ENCODE measurements at places on chromosomes 2 and 18.

DNA sequence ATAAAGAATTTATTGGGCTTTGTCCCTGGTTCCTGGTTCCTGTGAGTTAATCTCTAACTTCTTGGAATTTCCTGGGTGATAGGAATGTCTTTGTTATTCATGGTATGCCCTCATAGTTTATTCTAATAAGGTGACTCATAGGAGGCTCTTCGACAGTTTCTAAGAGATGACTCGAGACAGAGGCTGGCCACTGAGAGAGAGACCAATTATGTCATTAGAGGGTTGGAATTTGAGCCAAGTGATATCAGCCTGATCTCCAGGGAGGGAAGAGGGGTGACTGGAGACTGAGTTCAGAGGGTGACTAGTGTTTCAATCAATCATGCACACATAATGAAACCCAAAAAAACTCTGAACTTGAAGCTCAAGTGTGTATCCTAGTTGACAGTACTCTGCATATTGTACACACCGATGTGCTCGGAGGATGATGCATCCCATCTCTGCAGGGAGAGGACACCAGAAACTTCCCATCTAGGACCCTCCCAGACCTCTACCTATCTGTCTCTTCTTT, 185.7 kb downstream of the MTCL1 start:
- DNase-seq, result peak; percentile 49

DNA sequence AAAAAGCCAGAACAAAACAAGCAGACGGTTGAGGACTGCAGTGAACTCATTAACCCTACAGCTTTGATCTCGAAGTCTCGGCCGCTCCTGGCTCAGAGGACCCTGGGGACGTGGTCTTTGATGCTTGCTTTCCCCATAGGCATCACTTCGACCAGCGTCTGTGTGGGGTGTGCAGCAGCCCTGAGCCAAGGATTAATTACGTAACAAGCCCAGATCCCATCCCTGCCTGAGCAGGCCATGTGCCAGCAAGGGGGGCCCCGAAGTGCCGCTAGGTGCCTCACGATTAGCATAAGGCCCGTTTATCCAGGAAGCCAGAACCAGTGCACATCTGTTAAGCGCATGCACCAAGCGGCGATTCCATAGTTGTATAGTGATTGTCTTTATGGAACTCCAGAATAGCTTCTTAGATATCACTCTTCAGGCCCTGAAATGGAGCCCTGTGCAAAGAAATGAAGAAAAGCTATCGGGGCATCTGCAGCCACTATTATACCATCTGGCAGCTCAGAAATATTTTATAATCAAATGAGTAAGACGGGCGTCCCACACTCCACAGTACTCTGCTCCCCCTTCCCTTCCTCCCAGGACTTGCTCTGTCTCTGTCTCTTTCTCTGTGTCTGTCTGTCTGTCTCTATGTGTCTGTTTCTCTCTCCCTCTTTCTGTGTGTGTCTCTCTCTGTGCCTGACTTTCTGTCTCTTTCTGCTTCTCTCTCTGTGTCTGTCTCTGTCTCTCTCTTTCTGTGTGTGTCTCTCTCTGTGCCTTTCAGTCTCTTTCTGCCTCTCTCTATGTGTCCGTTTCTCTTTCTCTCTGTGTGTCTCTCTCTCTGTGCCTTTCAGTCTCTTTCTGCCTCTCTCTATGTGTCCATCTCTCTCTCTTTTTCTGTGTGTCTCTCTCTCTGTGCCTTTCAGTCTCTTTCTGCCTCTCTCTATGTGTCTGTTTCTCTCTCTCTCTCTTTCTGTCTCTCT, 41.7 kb downstream of the HPCAL1 start:
- no peak for DNase-seq

DNA sequence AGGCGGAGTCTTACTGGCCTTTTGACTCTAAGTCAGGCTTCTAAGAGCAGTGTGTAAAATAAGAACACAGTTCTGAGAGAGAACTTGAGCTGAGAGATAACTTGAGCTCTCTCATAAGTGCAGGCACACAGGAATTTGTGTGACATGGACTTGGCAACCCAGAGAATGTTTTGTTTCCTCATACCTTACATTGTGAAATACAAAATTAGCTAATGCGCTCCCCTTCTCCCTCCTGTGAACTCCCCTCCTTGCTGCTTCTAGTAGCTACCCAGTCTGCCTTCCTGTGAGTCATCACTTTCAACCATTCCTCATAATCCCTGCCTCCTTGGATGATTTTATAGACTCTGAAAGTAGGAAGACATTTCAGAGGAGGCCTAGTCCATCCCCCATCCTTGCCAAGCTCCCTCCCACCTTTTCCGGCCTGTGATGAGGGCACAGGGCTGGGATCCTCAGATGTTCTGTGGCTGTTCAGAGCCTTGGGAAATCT, 22.6 kb downstream of the FER1L5 start:
- no peak for DNase-seq

- DNase-seq, result no peak
Measured at GRCh38 chr18:46385124-46385523, 271.9 kb downstream of the LOXHD1 start.

GRCh38 chr2:85605406-85606115, 3.1 kb upstream of the TMEM150A start:
- peak; percentile 23 for DNase-seq

- DNase-seq, result no peak
Measured at GRCh38 chr2:81835321-81836000, 1530.9 kb upstream of the LRRTM1 start.

DNA sequence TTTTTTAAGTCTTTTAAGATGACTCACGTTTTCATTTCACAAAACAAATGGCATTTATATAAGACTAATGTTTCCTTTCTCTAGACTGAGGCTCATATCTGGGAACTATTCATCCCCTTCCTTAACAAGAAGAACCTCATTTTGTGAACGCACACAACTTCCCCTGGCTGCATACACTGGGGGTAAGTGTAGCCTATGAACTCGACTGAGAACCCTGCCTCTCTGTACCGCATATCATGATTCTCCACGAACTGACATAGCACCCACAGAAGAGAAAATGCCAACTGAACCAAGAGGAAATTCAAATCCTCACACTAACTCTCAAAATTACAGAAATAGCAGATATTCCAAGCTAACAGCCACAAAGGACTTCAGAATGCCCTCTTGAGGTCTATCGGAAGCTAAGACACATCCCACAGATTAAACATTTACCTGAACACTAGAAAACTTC, 236.7 kb downstream of the TCF4 start:
- no peak for DNase-seq

DNA sequence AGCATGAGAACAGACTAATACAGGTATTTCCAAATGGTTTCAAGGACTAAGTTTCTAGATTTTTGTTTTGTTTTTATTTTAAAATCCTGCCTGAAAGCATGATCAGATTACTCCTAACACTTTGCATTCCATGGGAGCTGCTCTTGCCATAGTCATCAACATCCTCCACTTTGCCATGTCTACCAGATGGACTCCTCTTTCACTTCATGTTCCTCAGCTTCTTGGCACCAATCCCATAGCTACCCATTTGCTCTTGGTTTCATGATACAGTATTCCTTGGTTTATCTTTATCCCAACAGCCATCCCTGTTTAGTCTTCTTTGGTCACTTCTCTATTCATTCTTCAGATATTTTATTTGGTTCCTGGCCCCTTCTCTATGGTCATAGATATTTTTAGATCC, 154.2 kb upstream of the CCDC195 start:
- DNase-seq, result no peak

GRCh38 chr18:76984193-76985155, 148.1 kb downstream of the MBP start:
- no peak for DNase-seq

- DNase-seq, result no peak
Measured at GRCh38 chr2:177394594-177394973, 2.0 kb downstream of the AGPS start.

DNA sequence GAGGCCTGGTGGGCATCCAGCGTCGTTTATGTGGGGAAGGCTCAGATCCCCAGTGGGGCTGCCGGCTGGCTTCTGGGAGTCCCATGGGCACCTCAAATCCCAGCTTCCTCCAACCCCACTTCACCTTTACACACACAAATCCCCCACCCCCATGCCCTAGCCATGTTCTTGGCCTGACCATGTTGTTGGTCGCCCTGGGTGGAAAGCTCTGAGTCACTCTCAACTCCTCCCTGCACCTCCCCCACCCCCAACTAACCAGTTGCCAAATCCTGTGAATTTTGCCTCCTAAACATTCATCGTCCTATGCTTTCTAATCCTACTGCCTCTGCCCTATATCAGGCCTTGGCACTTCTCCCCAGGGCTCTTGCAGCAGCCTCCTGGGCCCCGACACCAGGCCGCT, 6.4 kb downstream of the TNS1 start:
- DNase-seq, result peak; percentile 47

GRCh38 chr2:124163840-124164239, 138.8 kb downstream of the CNTNAP5 start:
- no peak for DNase-seq

DNA sequence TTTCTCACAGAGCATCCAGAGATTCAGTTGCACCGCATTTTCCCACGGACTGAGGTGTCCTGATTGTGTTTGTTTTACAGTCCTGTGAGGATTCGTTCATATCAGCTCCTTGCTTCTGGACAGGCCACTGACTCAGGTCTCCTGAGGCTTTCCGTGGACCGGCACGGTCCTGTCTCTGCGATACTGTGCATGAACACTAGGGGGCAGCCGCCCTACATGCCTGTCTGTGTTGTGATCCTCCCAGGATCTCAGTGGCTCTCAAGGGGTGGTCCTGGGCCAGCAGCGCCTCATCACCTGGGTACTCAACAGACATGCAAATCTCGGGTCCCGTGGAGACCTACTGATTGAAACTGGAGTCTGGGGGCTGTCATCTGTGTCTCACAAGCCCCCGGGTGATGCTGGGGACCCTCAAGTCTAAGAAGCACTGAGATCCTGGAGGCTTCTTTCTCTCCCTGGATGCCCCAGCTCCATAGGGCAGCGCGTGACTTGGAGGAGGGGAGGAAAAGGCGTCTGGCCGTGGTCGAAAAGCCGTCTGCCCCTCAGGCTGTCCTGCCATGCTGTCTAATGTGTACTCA, 28.9 kb downstream of the IL1R2 start:
- peak; percentile 86 for DNase-seq

Data from H7 (cell line).